Stimulated activated naive CD4-positive, alpha-beta T cell treated with Interleukin-2 at 50 U/mL for 16 hours (primary cell): ENCODE measurements at places on chromosomes 16 and 17.

- DNase-seq = no peak
Measured at GRCh38 chr16:79037521-79038373, 562.8 kb downstream of the MAF start.

DNA sequence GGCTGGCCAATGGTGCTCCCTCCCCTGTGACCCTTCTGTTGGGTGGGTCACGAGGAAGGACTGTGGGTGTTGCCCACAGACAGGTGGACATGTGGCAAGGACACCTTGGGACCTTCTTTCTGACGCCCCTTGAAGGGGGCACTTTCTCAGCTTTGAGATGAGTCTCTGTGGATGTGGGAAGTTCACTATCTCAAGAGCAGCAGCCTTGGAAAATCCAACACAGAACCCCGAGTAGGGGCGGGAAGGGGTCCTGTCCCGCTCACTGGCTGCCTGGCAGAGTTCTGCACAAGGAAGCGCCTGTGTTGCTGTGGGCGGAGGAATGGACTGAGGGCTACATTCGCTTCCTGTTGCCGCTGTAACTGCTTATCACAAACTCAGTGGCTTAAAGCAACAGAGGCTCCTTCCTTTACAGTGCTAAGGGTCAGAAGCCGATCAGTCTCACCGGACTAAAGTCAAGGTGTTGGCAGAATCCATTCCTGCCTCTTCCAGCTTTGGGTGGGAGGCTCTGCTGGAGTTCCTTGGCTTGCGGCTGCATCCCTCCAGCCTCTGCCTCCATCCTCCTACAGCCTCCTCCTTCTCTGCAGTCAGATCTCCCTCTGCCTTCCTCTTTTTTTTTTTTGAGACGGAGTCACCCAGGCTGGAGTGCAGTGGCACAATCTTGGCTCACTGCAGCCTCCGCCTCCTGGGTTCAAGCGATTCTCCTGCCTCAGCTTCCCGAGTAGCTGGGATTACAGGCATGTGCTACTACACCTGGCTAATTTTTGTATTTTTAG is 305.2 kb downstream of the SEC14L1 start:
- peak; percentile 59 for DNase-seq

DNA sequence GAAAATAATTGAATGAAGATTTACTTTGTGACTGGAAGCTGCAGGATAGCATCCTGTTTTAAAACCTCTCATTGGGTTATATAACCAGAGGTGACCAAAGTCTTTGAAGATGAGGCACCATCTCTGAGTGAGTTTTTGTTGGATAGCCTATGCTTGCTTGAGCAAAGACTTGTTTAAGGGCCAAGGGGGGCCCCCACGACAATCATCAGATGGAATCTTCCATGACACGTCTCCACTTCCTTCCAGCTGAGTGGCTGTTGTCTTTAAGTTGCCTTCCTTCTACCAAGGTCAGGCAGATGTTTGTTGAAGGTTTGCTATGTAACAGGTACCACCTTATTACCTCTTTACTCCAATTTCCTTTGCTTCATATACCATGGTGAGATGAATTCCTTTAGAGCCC is 188.8 kb downstream of the PRKCA start:
- no peak for DNase-seq

DNA sequence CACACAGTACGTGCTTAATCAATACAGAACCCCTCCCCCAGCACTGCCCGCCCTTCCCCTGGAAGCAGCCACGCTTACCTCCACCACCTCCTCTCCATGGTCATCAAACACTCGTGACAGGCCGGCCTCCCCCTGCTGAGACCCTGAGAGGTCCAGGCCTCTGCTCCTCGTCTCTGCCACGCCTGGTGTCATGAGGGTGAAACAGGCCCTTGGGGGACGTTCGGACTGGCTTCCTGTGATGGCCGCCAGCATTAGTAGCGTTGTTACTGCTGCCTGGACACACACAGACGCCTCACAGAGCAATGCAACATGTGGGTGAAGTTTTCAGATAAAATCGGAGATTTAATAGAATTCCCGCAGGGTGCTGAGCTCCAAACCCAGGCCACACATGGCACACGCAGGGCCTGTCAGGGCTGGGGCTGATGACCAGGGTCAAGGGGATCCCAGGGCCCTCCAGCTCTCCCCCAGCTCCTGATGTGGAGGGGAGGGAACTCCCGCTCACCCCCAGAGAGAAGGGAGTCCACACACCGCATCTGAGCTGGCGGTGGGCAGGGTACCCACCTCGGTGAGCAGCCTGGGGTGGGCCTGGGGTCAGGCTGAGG is 15.9 kb upstream of the SLC38A10 start:
- DNase-seq = no peak

DNA sequence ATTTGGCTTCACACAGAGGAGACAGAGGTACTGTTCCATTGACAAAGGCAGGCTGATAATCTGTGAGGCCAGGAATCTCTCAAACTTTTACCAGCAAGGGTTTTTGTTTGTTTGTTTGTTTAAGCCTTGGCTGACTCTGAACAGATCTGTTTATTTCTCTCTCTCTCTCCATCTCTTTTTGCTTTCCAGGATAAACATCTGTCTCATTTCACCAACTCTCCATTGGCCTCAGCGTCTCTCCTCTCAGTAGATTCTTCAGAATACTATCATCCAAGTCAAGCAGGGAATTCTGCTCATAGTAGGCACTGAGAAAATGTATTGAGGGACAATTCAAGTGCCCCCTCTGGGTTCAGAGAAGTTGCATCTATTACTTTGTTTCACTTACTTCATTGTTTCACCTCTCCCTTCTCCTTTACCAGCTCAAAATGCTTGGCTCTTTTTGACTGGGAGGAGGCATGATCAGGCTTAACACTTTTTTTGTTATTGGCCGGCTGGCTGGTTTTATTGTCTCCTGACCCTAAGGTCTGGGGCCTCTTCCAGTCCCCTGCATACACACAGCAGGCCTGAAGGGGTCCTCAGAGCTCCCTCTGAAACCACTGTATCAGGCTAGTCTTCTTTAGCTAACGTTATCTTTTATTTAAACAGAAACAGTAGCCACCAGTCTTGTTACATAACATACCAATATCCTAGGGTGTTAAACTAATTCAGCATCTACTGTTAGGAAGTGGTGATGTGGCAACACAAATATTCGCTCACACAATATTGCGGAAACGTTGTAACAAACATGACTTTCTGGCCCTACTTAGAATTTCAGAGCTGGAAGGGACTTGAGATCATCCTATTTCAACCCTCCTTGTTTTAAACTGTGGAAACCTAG is 2.0 kb upstream of the YPEL2 start:
- DNase-seq = peak; percentile 43

DNA sequence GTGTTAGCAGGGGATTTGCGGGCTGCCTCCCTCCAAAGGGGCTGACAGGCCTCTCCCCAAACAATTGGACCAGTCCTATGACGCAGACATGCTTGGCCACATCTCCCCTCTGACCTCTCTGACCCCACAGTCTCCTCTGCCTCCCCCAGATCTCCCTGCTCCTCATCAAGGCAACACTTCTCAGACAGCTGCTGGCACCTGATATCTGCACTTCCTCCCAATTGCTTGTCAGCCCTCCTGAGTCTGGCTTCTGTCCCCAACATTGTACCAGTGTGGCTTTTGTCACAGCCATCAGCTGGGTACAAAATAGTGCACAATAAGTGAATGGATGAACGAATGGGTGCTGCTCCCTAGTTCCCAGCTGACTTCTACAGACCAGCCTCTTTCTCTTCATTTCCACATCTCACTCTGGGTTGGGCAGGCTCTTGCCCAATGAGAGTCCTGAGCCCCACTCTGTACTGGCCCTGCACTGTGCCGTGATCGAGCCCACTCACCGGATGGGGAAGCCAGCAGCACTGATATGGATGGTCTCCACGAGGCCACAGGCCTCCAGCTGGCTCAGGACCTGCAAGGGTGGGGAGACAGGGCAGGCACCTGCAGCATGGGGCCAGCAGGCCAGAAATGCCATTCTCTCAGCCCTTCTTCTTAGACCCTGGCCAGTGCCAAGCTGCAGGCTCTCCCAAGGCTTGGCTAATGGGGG is 17.1 kb downstream of the ZNHIT3 start:
- DNase-seq = no peak

GRCh38 chr16:67158637-67159600 is 790 bp downstream of the TRADD start:
- peak; percentile 78 for DNase-seq

GRCh38 chr16:15586716-15587115 is 56.2 kb downstream of the MARF1 start:
- no peak for DNase-seq

DNA sequence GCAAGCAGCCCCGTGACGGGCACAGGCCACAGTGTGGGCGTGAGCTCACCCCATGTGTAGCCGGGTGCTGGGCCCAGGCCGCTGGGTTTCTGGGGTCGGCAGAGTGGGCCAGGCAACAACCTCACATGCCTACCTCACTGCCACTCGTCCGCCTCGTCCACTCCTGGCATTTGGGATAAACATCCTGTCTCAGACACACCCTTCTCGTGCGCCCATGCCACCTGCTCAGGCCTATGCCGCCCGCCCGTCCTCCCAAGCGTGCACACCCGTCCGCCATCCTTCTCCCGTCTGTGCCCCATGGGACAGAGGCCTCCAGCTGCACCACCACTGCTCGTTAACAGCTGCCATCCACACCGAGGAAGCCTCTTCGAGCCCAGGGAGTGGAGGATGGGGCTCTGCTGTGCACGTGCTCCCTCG is 64.3 kb downstream of the KLHDC4 start:
- no peak for DNase-seq

DNA sequence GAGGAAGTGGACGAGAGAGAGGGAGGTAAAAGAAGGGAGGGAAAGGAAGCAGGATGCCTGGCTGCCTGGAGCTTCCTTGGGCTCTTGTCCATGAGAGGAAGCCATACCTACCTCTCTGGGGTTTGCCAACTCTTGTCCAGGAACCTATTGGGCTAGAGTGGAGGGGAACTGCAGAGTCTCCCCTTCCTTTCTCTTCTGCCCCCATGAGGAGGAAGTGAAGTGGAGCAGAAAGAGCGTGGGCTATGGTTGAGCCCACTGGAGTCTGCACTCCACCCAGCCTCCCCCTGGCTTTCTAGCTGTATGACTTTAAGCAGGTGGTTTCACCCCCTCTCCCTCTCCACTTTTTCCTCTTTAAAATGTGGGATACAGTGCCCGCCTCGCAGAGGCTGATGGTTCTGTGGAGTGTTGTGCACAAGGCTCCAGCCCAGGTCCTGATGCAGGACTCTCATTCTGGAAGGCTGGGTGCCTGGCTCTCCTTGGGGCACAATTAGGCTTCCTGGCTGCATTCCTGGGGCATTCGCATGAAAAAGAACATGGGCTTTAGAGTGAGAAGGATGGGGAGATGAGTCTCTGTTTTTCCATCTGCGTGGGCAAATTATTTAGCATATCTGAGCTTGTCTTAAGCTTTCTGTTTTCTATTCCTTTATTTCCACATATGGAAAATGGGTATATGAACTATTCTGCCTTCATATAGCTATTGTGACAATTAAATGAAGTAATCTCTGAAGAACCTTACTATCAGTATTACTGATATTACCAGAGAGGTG is 40.7 kb downstream of the HLF start:
- DNase-seq = no peak

- no peak for DNase-seq
Measured at GRCh38 chr17:17161759-17162158, 44.4 kb downstream of the PLD6 start.

DNA sequence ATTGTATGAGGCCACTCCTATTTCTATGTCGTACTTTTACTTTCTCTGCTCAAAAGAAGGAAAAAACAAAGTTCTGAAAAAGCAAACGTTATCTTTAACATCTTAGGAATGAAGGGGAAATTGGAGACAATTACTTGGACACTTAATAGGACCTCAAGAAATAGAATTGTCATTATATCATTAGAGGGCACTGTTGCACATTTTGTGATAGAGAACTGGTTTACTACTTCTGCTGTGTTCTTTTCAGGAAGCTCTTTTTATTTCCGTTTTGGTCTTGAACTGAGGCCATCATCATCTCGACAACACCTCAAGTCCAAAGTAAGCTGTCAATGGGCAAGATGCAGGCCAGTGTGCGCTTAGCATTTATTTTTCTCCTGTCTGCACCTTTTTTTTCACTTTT is 14.6 kb downstream of the COG4 start:
- no peak for DNase-seq
